SJCRH30 (cell line): ENCODE measurements at places on chromosomes 5 and 9. TPM values are rescaled to one million over a fixed set of nuclear protein-coding genes. Genes with fewer than 3 reads are reported as not detected.

- no peaks in the 10 kb centered on the region for H3K4me1 ChIP-seq
- H3K27ac ChIP-seq, result no peak overlapping the region
- no peak for DNase-seq
- no peaks in the 10 kb centered on the region for H3K27me3 ChIP-seq
Observed at GRCh38 chr5:43646992-43647391, 44.0 kb downstream of the NNT start.

- no peak for DNase-seq
- H3K4me1 ChIP-seq, result no peaks in the 10 kb centered on the region
- H3K27ac ChIP-seq, result no peak overlapping the region
- H3K36me3 ChIP-seq, result no peaks in the 10 kb centered on the region
- H3K27me3 ChIP-seq, result no peaks in the 10 kb centered on the region
- no peak overlapping the region for H3K4me3 ChIP-seq
Observed at GRCh38 chr9:77290373-77290772, 113.0 kb downstream of the VPS13A start.

- peaks cover 17% of the 10 kb centered on the region for H3K36me3 ChIP-seq
- no peak overlapping the region for H3K27ac ChIP-seq
- DNase-seq, result peak; percentile 25
- no peaks in the 10 kb centered on the region for H3K27me3 ChIP-seq
Observed at GRCh38 chr5:127313847-127314473, 23.4 kb downstream of the MEGF10 start.

- H3K4me3 ChIP-seq, result no peak overlapping the region
- no peaks in the 10 kb centered on the region for H3K36me3 ChIP-seq
- H3K4me1 ChIP-seq, result no peaks in the 10 kb centered on the region
- DNase-seq, result no peak
Observed at GRCh38 chr9:127222388-127223095, 42.0 kb upstream of the GARNL3 start.

GRCh38 chr9:121593066-121593465, 58.4 kb upstream of the DAB2IP start:
- H3K27me3 ChIP-seq, result peaks cover 5% of the 10 kb centered on the region; the same call in 1 of the 2 replicates
- H3K27ac ChIP-seq, result no peak overlapping the region
- no peaks in the 10 kb centered on the region for H3K36me3 ChIP-seq
- peaks cover 6% of the 10 kb centered on the region for H3K4me1 ChIP-seq

GRCh38 chr9:113548221-113549041, 84.9 kb downstream of the RGS3 start:
- peak overlapping the region; percentile 69 for H3K27ac ChIP-seq
- no peaks in the 10 kb centered on the region for H3K36me3 ChIP-seq
- no peaks in the 10 kb centered on the region for H3K27me3 ChIP-seq
- peak; percentile 91 for DNase-seq

- no peaks in the 10 kb centered on the region for H3K4me1 ChIP-seq
- DNase-seq, result no peak
- no peak overlapping the region for H3K27ac ChIP-seq
- no peaks in the 10 kb centered on the region for H3K27me3 ChIP-seq
Observed at GRCh38 chr9:6576987-6577386, 68.5 kb downstream of the GLDC start.

- peak overlapping the region; percentile 88 for H3K4me3 ChIP-seq
- H3K4me1 ChIP-seq, result peaks cover 12% of the 10 kb centered on the region
- H3K27ac ChIP-seq, result peak overlapping the region; percentile 70
- peaks cover 49% of the 10 kb centered on the region for H3K36me3 ChIP-seq
Observed at GRCh38 chr9:125240649-125240999, 519 bp downstream of the HSPA5 start.

GRCh38 chr9:99356512-99356971, 134.5 kb downstream of the SEC61B start:
- DNase-seq, result no peak
- H3K36me3 ChIP-seq, result no peaks in the 10 kb centered on the region
- peaks cover 14% of the 10 kb centered on the region for H3K27me3 ChIP-seq
- no peak overlapping the region for H3K27ac ChIP-seq
- H3K4me1 ChIP-seq, result no peaks in the 10 kb centered on the region
- no peak overlapping the region for H3K4me3 ChIP-seq

- no peak overlapping the region for H3K27ac ChIP-seq
- H3K4me3 ChIP-seq, result no peak overlapping the region
- H3K36me3 ChIP-seq, result no peaks in the 10 kb centered on the region
- DNase-seq, result no peak
- H3K4me1 ChIP-seq, result no peaks in the 10 kb centered on the region
Observed at GRCh38 chr5:139912158-139912557, 116.5 kb downstream of the PSD2 start.

GRCh38 chr9:113648586-113648985, 185.1 kb downstream of the RGS3 start:
- H3K4me1 ChIP-seq, result peaks cover 20% of the 10 kb centered on the region
- H3K36me3 ChIP-seq, result no peaks in the 10 kb centered on the region
- no peak overlapping the region for H3K4me3 ChIP-seq
- no peaks in the 10 kb centered on the region for H3K27me3 ChIP-seq
- no peak overlapping the region for H3K27ac ChIP-seq

Gene ANGPTL2
- total RNA-seq, result 21.1 and 21.3 TPM in 2 replicates

Gene DBH
- 2.2 and 2.5 TPM in 2 replicates for total RNA-seq

Gene SLC24A2
- not detected in 2 replicates for total RNA-seq

Gene SHISAL2B
- total RNA-seq, result not detected in 2 replicates

Gene DND1
- total RNA-seq, result 0.41 and 1.8 TPM in 2 replicates

Gene AFAP1L1
- 0.45 and 0.56 TPM in 2 replicates for total RNA-seq

Gene GDA
- not detected in 2 replicates for total RNA-seq
